Kidney (tissue), 22 donors: ENCODE measurements at places on chromosomes 6 and 20.
A peak's percentile ranks its signal among the peaks of the same experiment; 100 is the strongest.

GRCh38 chr6:113976806-113977205 lies 5.9 kb upstream of the HDAC2 start:
- no peak for DNase-seq

GRCh38 chr6:88748141-88748540 lies 215.3 kb downstream of the RNGTT start:
- no peak for DNase-seq

DNA sequence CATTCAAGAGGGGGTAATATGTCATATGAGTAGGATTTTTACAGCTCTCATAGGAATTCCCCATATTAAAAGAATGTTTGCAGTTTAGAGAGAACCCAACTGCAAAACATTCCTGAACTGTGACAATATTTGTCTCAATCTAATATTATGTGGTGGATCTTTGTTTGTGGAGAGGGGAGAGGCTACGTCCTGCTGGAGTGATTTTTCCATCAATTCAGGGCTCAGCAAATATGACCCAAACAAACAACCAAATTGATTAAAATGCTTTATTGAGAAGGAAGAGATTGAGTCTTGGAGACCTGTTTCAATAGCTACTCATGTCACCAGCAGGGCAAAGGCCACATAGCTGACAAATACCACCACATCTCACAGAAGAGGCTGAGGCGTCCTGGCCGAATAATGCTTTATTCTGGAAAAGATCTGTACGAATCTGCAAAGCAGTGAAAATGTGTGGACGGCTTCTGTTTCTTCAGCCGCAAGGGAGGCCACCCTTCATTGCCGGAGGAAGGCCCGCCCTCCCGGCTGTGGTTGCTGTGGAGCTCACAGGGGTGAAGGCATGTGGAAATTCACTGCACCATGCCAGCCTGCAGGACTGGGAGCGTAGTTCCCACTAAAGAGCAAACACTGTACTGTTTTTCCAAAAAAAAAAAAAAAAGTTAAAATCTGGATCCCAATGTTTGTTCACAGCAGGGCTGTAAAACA lies 89.7 kb upstream of the QKI start:
- DNase-seq: peak; percentile 82

- no peak for DNase-seq
These were observed 10.4 kb downstream of the HIVEP2 start for GRCh38 chr6:142934599-142934998.
